Gastroesophageal sphincter (tissue), 4 donors: ENCODE measurements at places on chromosomes 3 and 15.

DNA sequence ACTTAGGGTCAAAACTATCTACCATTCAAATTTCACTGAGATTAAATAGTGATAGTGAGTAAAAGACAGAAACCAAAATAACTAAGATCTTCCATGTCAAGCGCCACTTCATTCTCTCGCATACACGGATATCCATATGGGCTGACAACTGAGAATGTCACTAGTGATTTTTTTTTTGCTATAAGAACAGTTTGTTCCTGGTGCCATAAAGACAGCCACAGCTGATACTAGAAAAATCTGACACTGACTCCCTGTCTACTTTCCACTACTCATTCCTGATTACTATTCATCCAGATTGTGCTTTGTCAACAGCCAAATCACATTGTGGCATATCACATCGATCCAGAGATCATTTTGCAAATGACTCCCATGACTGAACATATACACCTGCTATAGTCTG lies 45.8 kb upstream of the CDAN1 start:
- no peak for ATAC-seq

DNA sequence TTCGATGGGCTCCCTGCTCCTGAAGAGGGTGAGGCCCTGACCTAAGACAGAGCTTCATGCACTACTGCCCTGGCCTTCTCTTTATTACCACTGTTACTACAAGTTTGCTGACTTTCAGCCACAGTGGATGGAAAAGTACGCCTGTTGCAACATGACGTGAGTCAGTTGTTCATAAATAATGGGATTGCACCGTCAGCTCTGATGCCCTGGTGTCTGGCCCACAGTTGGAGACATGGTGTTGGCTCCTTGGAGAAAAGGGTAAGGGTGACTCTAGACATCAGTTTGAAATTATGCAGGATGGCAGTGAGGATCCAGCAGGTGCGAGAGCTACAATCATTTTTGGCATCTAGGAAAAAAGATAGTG lies 5.5 kb downstream of the PAQR5 start:
- ATAC-seq: no peak

DNA sequence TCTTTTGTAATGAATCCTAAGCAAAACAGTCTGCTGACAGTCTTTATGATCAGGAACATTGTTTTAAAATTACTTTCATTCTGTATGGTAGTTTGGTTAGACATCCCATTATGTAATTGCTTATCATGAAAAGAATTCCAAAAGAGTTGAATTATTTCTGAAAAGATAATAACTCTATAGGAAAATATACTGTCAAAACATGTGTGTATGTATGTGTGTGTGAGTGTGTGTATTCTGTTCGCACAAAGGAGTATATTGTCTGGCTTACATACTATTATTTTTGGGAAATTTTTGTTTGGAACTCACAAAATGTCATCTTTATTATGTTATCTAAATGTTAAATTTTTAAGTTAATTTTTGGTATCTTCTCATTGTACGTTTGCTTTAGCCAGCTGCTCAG lies 1075.9 kb downstream of the ZPLD1 start:
- ATAC-seq: no peak

- ATAC-seq: no peak
These were observed 23.6 kb upstream of the KIF23 start for GRCh38 chr15:69390575-69390974.

- no peak for ATAC-seq
These were observed 726.7 kb upstream of the NR2F2 start for GRCh38 chr15:95603802-95604201.

DNA sequence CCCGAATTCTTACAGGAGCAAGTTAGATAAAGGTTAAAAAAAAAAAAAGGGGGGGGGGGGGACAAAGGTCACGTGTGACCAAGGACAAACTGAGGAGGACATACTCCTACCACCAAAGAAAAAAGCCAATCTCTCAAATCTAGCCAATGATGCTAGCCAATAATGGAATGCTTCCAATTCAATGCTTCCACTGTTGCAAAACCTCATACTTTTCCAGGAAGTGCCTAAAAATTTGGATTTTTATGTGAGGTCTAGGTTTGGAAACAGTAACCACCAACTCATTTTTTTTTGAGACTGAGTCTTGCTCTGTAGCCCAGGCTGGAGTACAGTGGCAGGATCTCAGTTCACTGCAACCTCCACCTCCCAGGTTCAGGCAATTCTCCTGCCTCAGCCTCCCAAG lies 11.4 kb downstream of the MSL2 start:
- peak; percentile 73 for ATAC-seq

DNA sequence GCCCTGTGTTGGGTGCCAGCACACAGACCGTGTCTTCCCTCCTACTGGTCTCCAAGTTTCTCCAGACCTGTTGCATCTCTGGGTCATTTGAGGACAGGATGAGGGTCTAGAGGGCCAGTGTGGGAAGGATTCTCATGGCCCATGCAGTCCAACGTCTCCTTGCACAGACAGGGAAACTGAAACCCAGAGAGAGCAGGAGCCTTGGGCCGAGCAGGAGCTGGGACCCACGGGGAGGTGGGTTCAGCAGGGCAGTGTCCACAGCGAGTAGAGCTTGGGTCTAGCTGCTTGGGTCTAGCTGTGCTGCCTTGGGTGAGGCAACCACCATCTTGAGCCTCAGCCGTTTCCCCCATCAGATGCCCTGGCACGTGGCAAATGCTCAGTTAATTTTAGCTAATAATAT lies 32.3 kb downstream of the HDAC11 start:
- no peak for ATAC-seq

DNA sequence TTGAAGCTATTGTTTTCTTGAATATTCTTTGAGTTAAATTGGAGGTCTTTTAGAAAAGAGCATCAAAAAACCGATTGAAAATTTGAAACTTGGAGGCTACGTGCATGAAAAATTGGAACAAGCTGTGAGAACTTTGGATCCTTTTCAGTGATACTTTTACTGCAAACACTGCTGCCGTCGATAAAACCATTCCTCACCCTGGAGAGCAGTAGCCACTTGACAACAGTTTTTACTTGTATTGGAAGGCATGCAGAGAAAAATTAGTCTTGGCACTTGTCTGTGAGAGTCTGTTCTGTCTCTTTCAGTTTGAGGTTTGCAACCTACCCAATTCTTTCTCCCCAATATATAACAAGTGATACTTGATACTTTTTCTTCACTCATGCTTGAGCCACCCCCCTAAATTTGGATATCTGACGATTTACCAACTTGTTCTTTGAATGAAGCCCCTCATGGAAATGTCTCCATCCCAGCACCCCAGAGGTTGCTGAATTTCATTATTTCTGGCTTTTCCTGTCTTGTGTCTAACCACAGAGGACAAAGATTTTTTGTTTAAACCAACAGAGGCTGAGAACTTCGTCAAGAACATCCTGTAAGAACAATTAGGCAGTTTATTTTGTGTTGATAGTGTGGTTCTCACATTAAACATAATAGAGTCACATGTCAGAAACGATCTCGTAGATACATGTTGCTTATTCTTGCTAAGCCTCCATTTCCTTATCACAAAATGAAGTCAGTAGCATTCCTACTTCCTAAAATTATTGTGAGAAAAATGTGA lies 307.3 kb upstream of the PLSCR5 start:
- ATAC-seq: no peak

DNA sequence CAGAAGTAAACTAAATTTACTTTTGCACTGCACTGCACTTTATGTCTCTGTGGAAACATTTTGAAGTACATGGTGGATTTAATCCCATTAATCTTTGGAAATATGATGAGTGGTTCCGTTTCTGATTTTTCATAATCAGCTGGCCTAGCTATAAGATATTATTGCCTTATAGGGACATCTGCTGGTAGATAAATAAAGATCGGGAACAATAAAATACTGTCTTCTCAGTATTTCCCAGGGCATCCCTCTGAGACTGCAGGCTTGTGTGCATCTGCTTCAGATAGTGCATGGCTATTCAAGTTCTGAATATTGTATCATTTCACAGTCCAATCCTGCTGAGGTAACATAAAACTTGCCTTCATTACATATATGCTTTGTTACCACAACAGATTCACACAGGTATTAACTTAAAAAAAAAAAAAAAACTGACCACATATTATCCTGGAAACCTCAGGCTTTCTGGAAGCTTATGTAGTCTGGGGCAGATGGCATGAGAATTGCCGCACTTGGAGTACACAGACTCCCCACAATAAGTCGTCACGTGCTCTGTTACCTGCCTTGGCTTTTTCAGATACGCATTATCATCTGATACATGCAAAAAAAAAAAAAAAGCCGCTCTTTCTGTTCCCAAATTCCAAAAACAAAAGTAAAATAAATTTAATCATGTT lies 330.8 kb upstream of the AGTR1 start:
- no peak for ATAC-seq

DNA sequence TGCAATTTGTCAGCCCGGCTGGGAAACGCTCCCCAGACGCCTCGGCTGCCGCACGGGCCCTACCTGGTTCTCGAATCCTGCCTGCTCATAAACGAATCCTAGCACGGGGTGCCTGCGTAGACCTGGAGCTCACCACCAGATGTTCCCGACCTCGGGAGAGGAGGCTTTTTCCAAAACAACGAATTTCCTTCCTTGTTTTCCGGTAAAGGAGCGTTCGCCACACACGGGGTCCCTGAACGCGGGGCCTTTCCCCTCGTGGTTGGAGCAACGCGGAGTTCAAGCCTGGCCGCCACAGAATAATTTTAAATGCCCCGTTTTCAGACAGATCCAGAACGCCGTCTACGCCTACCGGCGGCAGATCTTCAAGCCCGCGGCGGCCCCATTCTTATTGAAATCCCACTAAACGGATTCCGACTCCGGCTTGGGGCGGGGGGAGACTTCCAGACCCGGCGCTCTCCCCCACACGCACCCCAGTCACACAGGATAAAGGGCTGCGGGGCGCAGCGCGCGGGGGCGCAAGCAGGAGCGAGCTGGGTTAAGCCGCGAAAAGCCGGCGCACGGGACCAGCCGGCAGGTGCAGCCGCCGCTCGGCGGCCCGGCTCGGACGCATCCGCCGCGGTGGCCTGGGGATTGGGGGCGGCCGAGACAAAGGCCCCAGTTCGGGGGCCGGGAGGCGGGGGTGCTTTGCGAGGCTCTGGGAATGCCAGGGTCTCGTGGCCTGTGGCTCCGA lies 895 bp downstream of the GATA2 start:
- no peak for ATAC-seq

DNA sequence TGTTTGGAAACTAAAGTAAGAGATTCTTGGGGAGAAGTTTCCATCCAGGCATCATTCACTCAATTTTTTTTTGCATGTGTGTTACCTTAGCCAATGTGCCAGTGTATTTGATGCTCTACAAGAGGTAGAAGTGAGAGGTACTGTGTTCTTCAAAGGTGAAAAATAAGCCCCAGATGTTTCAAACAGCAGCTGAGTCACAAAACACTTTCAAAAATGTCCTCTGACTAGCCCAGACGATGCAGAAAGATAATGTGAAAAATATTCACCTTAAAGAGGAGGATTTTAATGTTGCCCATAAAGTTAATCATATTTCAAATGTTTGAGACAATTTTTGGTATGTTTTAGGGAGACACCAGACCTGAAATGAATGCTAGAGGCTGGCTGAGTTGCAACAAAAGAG lies 107.7 kb upstream of the RASGRP1 start:
- no peak for ATAC-seq

DNA sequence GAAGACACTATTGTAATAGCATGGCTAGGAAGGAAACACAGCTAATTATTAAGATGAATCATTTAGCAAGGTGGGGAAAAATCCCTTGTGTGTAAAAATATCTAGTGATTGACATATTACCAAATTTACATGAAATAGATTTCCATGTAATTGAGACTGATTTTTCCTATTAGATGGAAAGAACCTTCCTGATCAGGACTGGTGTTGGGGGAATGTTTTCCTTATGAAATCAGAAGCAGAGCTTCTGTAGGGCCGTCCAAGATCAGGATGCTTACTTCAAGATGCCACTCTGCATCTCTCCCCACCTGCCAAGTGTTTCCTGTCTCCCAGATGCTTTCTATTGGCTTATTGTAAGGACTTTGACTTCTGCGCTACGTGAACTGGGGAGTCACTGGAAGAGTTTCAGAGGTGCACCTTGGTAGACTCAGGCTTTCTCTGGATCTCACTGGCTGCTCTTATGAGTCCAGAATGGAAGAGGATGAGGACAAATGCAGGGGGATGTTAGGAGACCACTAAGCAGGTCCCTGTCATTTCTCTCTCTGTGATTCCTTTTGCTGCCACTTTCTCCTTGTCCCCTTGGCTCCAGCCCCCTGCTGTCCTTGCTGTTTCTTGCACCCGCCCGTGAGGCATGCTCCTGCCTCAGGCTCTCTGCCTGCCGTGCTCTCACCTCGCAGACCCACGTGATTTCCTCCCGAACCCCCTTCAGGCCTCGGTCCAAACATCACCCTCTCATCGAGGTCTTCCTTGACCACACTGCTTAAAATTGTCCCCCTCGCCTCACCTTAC lies 30.1 kb downstream of the BTD start:
- ATAC-seq: no peak

DNA sequence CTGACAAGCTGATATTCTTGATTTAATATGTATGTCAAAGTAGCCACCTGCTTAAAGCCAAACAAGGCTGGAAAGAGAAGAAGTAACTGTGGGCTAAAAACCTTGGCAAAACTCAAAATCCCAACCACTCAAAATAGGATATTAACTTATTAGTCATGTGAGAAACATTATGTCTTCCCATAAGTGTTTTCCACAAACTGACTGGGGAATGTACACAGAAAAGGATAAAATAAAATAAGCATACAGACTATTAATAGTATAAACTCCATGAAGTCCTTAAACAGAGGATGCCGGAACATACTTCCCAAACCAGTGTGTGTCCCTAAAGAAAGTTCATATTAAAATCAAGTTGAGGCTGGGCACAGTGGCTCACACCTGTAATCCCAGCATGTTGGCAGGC lies 263.7 kb upstream of the THBS1 start:
- ATAC-seq: no peak

DNA sequence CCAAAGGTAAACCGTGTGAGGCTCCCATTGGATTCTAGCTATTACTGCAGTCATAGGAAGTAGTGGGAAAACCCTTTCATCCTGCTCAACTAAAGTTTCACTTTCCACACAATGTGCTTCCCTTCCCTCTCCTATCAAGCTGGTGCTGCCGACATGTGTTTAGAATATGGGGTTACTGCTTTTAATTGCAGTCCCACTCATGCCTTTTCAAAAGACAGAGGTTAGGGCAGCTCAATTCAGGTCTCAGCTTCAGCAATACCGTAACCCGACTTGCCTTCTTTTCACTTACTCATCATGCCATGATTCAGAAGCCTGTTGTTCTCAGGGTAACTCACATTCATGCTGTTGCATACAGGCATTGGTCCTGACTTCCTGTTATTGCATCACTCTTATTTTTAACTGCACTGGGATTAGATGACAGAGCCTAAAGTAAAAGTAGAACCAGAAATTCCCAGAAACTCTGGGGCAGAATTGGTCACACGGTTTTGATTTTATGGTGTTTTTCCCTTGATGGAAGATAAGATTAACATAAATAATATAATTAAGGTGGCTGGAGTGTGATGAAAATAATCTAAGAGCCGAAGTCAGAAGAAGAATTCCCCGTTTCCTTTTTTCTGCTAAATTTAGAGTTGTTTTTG lies 45.7 kb downstream of the C2CD4B start:
- peak; percentile 95 for ATAC-seq

DNA sequence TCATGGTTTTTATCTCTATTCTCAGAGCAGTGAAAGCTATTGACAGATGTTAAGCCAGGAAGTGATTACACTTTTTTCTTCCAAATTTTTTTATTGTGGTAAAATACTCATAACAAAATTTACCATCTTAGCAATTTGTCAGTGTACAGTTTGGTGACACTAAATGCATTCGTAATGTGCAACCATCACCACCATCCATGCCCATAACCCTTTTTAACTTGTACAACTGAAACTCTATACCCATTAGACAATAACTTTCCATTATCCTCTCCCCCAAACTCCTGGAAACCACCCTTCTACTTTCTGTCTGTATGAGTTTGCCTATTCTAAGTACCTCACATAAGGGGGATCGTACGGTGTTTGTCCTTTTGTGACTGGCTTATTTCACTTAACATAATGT lies 15.1 kb upstream of the POMGNT2 start:
- no peak for ATAC-seq

GRCh38 chr15:45719490-45719889 lies 84.7 kb downstream of the SQOR start:
- no peak for ATAC-seq
